Amniotic stem cell (primary cell): ENCODE measurements at places on chromosomes 5 and 9.

DNA sequence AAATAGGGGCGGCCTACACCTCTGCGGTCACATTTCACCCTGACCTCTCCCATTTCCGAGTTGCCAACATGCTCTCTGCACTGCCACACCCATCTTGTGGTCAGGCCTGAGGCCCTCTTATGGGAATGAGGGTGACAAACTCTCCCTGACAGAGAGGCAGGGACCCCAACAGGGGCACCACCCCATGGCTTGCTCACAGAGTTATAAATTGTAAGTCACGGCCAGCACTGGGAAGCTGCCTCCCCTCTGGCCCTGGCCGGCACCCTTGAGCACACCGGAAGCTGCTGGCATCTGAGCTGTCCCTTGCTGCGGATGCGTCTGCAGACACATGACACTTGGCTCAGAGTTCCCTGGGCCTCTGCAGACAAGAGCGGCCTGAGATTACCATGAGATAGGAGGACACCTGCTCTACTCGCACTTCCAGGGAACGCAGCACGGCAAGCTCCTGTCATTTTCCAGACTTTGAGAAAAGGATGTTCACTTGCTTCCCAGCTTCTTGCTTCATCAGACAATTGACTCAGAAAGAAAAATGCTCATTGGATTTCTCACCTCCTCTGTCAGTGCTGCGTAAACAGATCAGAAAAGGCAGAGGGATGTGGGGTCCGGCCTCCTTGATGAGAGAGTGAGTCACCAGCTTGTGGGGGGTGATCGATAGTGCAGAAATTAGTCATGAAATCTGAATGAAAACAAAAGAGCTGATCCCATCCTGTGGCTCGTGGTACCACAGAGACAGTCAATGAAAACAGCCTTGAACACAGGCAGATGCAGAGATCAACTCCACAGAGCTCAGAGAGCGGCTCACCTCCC is 269.8 kb downstream of the SYK start:
- DNase-seq = no peak

GRCh38 chr5:19035816-19036215 is 952.2 kb downstream of the CDH18 start:
- no peak for DNase-seq

DNA sequence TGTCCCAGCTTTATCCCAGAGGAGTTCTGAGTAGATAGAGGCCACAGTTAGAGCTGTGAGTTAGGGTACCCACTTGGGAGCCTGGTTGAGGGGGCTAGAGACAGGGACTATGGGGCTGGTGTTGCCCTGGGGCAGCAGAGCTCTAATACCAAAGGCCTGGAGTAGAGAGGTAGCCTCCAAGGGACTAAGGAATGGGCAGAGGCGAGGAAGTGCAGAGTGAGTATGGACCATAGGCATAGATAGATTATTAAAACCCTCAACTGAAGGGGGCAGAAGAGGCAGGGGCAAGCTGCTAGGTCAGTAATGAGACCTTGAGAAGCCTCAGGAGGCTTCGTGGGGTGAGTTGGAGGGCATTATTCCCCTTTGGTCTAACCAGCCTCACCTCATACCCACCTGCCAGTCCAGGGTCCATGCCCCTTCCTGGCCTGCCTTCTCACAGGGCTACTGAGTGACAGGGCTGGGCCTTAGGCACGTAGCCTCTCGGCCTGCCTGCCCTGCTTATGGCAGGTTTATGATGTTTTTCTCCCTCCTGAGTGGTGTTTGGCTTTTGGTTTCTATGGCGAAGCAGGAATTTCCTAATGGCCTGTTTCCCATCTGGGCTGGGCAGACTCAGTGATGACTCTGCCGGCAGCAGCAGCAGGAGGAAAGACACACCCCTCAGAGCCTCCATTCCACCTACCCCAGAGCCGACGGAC is 8.0 kb downstream of the PDLIM4 start:
- peak; percentile 94 for DNase-seq

- peak; percentile 0 for DNase-seq
These were observed 43.1 kb downstream of the SPATA31D1 start for GRCh38 chr9:82031538-82032280.

DNA sequence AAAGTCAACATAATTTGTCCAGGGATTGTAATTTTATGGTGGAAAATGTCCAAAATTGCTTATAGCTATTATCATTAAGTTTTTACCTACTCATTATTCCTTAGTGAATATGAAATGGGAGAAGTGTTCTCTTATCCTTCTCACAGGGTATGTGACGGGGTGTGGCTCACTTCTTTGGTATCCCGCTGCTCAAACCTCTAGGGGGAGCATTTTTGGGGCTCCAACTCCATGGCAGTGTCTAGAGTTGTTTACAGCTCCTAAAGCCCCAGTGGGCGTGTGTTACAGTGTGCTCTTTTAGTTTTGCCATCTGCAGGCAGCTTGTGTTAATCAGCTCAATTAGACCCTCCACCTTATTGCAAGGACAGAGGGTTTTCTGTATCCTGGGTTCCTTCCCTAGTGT is 89.4 kb downstream of the CDKN2A start:
- DNase-seq = no peak

DNA sequence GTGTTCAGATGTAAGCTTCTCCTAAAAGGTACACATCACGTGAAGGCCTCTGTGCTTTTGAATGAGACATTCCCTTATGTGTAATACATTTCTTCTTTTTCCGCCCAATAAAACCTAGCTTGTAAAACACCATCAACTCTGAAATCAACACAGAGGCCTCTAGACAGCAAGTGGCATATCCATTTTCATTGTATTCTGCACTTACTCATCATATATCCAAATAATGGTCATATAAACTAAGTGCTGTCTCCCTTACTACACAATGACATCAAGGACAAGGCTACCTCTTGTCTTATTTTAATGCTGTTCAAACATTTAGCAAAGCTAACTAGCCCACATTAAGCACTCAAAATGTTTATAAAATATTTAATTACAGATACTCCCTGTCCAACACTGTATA is 108.5 kb downstream of the ELAVL2 start:
- DNase-seq = no peak

DNA sequence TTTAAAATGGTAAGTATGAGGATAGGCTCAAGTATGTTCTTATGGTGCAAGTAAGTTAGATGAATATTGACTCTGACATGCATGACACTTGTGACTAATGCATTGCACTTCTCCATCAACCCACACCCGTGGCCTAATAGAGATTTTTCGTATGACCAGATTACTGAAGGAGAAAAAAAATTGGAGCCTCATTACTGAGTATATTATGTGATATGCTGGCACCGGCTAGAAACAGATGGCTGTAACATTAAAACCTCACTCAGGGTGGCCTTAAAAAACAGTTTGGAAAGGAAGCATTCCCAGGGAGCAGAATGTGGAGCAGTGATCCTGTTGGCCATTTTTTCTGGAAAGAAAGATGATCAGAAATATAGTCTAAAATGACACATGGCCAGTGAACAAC is 766.4 kb downstream of the PRELID2 start:
- DNase-seq = no peak

GRCh38 chr5:132267166-132267739 is 9.8 kb downstream of the PDLIM4 start:
- DNase-seq = no peak

- no peak for DNase-seq
These were observed 6.3 kb upstream of the IFNA8 start for GRCh38 chr9:21402386-21403251.

DNA sequence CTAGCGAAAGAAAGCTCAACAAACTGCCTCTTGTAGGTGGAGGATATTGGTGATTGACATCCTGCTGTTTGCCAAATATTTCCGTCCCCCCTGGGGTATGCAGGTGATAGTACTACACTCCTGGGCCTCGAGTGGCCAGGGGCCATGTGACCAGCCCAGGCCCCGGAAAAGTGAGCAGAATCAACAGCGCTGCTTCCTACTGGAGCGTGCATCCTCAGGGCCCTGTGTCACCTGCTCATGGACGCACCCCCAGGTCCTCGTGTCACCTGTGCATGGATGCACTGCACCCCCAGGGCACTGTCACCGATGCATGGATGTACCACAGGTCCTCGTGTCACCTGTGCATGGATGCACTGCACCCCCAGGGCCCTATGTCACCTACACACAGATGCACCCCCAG is 43.8 kb downstream of the ADAMTS16 start:
- DNase-seq = no peak

DNA sequence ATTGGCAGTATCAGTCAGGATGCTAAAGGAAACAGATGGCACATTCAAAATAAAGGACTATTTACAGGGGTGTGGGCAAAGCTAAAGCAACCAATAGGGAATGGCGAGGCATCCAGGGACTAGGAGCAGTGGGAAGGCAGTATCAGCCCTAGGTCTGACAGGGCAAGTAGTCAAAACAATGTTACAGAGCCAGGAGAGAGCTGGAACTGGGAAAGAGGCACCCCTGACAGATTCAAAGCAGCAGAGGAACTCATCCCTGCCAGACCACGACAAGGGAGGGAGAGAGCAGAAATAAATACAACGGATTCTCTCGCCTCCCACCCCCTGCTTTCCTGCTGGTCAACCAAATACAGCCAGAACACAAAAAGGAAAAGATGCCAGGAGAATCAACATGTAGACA is 371.5 kb downstream of the NR2F1-AS1 start:
- no peak for DNase-seq
